ENCODE measurements at places on chromosomes 7 and 10.
A peak's percentile ranks its signal among the peaks of the same experiment; 100 is the strongest.

DNA sequence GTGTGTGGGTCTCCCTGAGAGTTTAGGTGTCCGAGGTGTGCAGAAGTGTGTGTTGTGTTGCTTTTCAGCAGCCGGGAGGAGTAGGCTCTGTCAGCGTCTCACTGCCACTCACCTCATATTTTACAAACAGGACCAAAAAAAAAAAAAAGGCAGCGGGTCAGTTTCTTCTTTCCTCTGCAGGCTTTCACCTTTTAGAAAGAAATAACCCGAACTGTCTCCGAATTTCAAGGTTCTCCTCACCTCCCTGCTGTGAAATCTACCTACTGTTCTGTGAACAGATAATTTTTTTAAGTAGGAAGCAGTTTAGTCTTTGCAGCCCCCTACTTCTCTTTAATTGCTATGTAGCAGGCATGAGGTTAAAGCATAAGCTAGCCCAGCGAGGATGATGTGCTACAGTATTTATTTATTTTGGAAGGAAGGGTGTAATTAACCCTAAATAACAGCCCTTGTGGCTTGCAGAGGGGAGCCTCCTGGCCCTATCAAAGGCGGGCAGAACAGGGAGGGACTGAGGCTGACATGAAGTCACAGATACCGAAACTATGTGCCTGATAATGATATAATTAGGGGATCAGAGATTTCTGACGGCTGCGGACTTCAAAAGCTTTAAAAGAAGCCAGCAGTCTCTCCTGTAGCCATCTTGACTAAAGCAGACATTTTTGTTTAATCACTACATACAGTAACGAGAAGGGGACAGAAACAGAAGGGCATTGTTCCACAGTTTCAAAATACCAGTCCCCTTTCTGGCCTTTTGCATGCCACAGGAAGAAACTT is 1.6 kb downstream of the BAMBI start:
- no peak for DNase-seq

GRCh38 chr10:47330366-47330765 is 8.1 kb downstream of the GDF2 start:
- DNase-seq: no peak

DNA sequence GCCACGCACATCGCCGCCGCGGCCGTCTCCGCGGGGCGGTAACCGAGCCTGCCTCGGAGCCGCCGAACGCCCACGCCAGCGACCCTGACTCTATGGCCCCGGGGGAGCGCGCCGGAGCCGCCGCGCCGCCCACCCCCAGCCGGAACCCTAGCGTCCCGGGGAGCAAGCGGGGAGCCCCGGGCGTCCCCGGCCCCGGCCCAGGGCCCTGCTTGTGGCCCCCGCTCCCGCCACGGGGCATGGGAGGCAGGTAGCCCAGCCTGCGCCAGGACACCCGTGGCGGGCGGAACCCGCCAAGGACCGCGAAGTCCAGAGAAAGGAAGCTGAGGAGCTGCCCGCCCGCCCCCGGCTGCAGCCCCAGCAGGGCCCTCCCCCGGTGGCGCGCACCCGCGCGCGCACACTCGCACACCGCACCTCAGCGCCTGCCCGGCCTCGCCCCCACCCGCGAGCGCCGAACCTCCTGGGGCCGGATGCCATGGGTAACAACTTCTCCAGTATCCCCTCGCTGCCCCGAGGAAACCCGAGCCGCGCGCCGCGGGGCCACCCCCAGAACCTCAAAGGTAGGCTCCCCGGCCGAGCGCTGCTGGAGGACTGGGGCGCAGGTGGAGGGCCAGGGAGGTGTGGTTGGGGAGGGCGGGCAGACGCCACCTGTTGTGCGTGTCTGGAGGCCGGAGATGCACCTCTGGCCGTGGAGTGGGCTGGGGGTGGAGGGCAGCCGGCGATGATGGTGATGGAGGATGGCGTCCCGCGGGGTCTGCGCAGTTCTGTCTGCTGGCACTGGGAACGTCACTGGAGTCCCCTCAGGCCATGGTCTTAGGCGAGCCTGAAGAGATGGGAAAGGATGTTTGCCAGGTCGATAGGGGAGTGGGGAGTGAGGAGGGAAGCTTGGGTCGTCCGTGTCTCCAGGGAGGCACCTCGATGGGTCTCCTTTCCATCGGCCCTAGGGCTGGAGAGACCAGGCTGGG is 692 bp downstream of the NEURL1 start:
- peak; percentile 44 for DNase-seq

DNA sequence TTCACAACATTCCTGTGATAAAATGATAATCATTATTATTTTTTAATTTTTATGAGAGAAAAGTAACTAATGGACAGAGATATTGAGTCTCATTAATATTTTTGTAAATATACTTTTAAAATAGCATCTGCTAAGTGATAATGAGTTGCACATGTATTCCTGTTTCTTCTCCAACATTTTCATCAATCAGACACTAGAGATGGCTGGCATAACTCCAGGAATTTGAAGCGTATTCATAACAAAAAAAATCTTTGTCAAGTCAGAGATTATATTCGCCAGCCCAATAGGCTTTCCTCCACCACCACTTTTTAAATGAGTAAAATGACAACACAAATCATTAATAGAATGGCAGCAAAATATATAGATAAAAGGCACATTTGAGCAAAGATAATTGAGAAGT is 524.0 kb upstream of the KCND2 start:
- DNase-seq: no peak

Data from GM10248 (cell line).